ENCODE measurements at places on chromosomes 3 and 15. TPM values are rescaled to one million over a fixed set of nuclear protein-coding genes. Genes with fewer than 3 reads are reported as not detected.

The FES gene
- polyA plus RNA-seq, result 3.6 TPM

The DPPA2 gene
- not detected for polyA plus RNA-seq

The DGKG gene
- not detected for polyA plus RNA-seq

The FGF12 gene
- polyA plus RNA-seq, result not detected

- DNase-seq, result peak; percentile 33
These were observed 234.7 kb upstream of the ZPLD1 start for GRCh38 chr3:102200126-102200525.

DNA sequence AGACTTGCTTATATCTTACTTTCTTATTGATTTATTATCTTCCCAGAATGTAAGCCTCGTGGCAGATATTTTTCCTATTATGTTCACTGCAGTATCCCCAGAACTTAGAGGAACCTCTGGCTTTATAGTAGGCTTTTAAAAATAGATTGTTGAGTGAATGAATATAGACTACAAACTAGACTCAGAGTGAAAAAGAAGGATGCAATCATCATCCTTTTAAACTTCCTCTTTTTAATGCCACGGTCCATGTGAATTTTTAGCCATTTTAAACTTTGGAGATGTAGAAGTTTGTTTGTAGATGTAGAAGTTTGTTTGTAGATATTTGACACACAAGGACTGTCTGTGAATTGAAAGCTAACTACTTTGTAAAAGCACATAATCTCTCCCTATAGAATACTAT is 7.2 kb upstream of the P2RY12 start:
- DNase-seq, result no peak

The TNNC1 gene
- polyA plus RNA-seq, result not detected

- DNase-seq, result no peak
These were observed 2.1 kb upstream of the CCDC174 start for GRCh38 chr3:14649466-14649865.

The CIDEC gene
- polyA plus RNA-seq, result not detected

The ITGA11 gene
- polyA plus RNA-seq, result 312 TPM

- DNase-seq, result no peak
These were observed 495 bp upstream of the NXPE3 start for GRCh38 chr3:101778385-101779046.

- peak; percentile 48 for DNase-seq
These were observed 341.7 kb downstream of the CLSTN2 start for GRCh38 chr3:140276703-140277102.

DNA sequence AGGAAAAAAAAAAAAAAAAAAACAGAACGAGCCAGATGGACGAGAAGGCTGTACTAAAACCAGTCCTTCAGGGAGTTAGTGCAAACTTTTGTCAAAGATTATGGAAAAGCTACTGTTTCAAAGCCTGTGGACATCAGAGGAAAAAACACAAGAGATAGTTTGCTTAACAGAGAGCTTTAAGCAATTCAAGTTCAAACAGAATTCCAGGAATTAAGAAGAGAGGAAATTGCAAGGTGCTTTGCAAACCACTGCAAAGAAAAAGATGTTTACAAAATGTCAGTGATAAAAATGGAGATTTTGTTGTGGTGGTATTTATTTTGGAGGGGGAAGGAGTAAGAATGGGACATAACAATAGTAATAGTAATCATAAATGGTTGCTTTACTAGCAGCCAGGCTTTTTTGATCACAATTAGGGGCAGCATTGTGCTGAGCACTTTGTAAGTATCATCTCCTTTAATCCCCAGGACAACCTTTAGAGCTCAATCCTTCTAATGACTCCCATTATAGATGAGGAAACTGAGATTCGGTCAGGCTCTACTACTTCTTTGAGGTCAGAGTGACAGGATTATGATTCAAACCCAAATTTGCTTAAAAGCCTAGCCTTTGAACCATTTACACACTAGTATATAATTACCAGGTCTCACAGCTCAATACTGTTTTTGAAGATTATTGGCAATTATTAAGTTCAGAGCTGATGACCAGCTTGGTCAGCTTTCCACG is 22.4 kb upstream of the ARHGEF3 start:
- DNase-seq, result no peak

GRCh38 chr15:41438206-41438605 is 21.3 kb downstream of the RTF1 start:
- DNase-seq, result no peak

The RYK gene
- 22.3 TPM for polyA plus RNA-seq

The SLC9A9 gene
- 2.8 TPM for polyA plus RNA-seq

The CNTN4 gene
- not detected for polyA plus RNA-seq

- DNase-seq, result no peak
These were observed 1.3 kb downstream of the XIRP1 start for GRCh38 chr3:39191111-39191510.

The ZMYND10 gene
- 0.90 TPM for polyA plus RNA-seq

DNA sequence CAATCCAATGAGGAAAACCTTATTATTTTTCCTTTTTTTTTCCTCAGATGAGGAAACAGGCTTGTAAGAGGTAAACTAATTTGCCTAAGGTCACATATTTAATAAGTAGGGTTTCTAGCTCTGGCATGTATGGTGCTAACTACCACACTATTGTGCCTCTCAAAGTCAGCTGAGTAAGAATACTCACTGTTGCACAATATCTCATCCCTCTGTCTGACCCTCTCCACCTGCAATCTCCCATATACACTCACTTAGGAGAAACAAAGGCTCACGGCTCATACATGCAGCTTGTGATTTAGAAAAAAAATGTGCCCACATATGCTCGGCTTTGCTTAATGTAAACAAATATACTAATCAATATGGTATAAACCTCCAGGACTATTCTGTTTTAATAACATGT is 10.4 kb upstream of the ARIH1 start:
- no peak for DNase-seq

The GPR149 gene
- polyA plus RNA-seq, result not detected

All from GM23248 (cell line).